ENCODE measurements at places on chromosomes 16 and 17.
A peak's percentile ranks its signal among the peaks of the same experiment; 100 is the strongest.

GRCh38 chr17:17297217-17297616 lies 6.0 kb upstream of the NT5M start:
- DNase-seq, result no peak

GRCh38 chr17:31144428-31144827 lies 49.7 kb downstream of the NF1 start:
- no peak for DNase-seq

DNA sequence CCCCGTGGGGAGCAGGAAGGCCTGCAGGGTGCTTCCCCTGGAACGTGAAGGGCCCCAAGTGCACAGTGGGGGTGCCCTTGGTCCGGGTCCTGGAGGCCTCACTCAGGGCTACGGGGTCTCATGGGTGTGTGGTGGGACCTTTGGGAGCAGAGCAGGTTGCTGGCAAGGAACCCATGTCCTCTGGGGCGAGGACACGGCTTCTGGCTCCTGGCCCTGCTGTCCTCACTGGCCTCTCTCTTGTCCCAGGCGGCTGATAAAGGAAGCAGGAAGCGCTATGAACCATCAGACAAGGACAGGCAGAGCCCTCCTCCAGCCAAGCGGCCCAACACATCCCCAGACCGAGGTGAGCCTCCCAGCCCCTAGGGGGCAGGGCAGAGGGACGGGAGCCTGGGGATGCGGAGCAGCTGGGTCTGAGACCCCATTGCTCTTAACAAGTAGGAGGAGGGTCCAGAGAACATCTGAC lies 9.8 kb upstream of the IL17C start:
- no peak for DNase-seq

- DNase-seq, result no peak
Observed at GRCh38 chr17:57866723-57867122, 16.9 kb upstream of the MRPS23 start.

GRCh38 chr16:49839017-49839825 lies 16.7 kb downstream of the ZNF423 start:
- no peak for DNase-seq

- peak; percentile 100 for DNase-seq
Observed at GRCh38 chr17:18038861-18039534, at the start of the genes ATPAF2 and GID4. ATPAF2 (minus strand) TSS chr17:18039168; CDS start chr17:18039013, 155 bp downstream. GID4 (plus strand) TSS chr17:18039408; CDS start chr17:18039465, 57 bp downstream.

- peak; percentile 97 for DNase-seq
Observed at GRCh38 chr16:90022209-90023077, 3.2 kb upstream of the DBNDD1 start.

DNA sequence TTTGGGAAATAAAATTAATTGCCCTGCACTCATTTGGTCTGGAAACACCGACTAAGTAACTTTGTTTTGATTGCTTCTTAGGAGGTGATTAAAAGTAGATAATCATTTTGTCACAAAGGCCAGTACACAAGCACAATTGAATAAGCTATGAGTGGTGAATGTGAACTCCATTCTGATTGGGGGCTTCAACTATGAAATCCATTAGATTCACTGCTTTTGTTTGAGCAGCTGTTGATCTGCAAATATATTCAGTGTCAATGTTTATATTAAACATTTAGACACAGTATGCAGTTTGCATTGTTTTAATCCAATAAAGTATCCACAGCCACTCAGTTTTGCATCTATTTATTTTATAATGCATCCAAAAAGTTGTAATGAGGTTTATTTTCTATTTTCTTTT lies 817.5 kb downstream of the CDH11 start:
- DNase-seq, result no peak

DNA sequence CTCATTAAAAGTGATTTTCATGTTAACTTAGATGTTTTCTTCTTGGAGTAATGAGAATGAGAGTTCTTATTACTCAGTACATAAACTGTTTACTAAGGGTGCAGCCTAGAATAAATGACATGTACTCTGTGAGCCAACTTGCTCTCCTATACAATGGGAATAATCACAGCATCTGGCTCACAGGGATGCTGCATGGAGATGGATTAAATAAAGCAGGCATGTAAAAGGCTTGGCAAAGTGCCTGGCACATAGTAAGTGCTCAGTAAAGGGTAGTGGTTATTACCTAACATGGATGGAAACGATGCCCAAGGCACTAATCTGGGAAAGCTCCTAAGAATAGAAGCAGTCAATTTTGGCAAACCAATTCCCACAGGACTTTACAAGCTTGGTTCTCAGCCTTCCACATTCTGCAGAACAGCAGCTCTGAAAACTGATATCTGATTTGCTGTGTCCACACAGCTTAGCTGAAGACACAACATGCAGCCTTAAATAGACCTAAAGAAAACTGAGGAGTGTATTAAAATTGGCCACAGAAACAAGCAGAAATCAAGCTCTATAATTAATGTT lies 176.1 kb downstream of the ABCC12 start:
- no peak for DNase-seq

DNA sequence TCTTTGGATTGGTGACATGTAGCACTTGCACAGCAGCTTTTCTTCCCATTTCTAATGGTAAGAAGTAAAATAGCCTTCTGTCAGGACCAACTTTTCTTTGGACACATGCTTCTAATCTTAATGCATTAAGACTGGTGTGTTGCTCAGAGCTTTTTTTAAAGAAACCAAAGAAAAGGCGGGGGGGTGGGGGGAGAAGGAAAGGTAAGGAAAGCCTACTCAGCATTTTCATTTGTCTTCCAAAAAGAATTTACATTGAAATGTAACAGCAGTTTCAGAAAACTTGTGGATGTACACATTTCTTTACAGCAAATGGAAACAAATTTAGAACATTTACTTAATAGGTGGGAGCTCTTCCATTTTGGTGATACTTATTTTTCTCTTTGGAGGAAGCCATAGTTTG lies 49.6 kb downstream of the NLK start:
- no peak for DNase-seq

- no peak for DNase-seq
Observed at GRCh38 chr17:17497065-17497844, 1.1 kb upstream of the RASD1 start.

DNA sequence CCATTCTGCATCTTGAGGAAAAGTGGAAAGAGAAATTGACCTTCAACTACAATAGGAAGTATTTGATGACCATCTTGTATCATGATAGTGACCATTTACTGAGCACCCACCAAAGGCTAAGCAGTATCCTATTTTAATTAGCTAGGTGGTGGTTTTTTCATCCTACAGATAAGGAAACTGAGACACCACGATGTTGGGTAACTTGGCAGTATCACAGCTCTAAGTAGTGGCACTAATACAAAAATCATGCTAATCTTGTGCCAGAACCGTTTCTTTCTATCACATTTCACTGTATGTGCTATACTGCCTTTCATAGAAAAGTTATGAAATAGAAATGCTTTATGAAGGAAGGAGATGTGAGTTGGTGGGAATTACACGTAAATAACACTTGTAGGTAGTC lies 2.3 kb downstream of the EVI2B start:
- DNase-seq, result no peak

GRCh38 chr17:48483471-48484131 lies 47.2 kb downstream of the HOXB1 start:
- no peak for DNase-seq

GRCh38 chr17:44071772-44072171 lies 1.2 kb downstream of the G6PC3 start:
- DNase-seq, result peak; percentile 35

- DNase-seq, result no peak
Observed at GRCh38 chr17:78089576-78090281, 38.8 kb downstream of the TMC6 start.

GRCh38 chr17:29746669-29747068 lies 124.0 kb upstream of the CORO6 start:
- no peak for DNase-seq

DNA sequence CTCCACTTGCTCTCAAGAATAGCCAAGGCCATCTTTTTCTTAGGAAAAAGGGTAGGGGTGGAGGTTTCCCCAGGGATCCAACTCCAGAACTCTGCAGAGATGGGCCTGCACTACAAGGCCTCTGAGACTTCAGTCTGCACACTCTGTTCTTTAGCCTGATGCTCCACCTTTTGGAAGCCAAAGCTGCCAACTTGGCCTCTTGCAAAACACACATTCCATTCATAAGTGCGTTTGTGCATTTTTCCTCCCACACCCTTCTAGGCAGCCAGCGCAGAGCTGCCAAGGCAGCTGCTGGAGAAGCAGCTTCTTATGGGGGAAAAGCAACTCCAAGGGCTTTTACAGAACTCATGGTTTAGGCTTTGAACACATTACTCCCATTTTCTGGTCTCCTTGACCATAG lies 45.3 kb downstream of the REXO5 start:
- DNase-seq, result peak; percentile 95

- no peak for DNase-seq
Observed at GRCh38 chr17:8732406-8733085, 12.1 kb downstream of the CCDC42 start.

- DNase-seq, result no peak
Observed at GRCh38 chr17:41944943-41945342, 14.5 kb downstream of the ODAD4 start.

GRCh38 chr16:56042416-56042815 lies 148.9 kb upstream of the GNAO1 start:
- DNase-seq, result no peak

- no peak for DNase-seq
Observed at GRCh38 chr16:71585318-71585703, 8.4 kb upstream of the TAT start.

GRCh38 chr16:86566601-86566965 lies at the start of gene FOXC2:
FOXC2 (plus strand) TSS chr16:86566829; CDS start chr16:86567336, 507 bp downstream.
- DNase-seq, result peak; percentile 63

DNA sequence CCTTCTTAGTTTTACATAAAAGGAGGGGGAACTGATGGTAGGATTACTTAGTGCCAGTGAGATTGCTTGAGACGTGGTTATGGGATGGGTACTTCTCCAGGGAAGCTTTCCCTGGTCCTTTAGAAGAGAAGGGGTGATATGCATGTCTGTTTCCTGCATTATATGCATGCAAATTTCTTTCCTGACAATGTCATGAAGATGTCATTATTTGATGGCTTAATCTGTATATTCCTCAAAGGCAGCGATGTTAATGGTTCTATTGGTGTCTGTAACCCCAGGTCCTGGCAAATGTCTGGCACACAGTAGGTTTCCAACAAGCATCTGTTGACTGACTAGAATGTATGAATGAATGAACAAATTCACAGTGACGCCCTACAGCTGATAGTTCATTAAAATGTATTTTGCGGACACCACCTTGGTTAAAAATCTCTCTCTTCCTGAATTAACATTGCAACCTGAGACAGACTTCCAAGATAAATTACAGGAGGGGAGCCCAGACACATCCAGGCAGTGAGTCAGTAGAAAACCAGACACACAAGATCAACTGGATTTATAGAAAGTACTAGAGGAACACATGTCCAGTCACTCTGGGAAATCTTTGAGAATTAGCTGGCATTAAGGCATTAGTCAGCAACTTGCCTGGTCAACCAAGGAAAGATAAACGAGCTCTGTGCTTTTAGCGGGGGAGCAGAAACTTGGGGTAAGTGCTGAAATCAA lies 293.4 kb downstream of the XYLT1 start:
- DNase-seq, result no peak

GRCh38 chr17:31111183-31111582 lies 16.4 kb downstream of the NF1 start:
- no peak for DNase-seq

GRCh38 chr17:27579304-27579703 lies 51.7 kb upstream of the LGALS9 start:
- DNase-seq, result no peak

DNA sequence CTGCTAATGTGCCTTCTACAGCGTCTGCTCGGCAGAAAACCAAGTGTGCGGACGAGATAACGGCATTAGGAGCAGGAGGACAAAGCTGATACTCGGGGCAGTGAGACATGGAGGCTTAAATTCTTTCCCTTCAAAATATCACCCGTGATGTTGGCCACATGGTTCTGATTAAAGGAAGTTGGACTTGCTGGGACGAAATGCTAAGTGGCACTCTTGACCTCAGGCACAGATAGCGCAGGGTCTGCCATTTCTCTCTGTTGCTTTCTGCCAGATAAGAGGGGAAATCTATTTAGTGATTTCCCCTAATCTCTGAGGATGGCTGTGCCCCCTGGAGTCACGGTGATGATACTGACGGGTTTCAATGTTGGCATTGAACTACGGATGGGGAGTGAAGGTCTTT lies 509.6 kb upstream of the EEF2KMT start:
- DNase-seq, result no peak

DNA sequence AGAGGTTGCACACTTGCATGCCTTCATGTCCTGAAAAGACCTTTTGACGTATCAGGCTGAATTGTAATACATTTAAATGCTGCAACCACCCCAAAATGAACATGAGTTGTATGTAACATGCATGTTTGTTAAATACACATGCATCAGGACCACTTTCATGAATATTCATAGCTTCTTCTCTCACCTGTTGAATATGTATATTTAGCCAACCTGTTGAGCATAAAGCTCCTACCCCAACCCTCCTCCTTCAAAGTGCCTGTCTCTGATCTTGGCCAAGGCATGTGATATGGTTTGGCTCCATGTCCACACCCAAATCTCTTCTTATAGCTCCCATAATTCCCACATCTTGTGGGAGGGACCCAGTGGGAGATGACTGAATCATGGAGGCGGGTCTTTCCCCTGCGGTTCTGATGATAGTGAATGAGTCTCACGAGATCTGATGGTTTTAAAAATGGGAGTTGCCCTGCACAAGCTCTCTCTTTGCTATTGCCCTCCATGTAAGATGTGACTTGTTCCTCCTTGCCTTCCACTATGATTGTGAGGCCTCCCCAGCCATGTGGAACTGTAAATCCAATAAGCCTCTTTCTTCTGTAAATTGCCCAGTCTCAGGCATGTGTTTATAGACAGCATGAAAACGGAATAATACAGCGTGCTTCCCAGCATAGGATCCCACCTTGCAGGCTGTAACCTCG lies 3.8 kb upstream of the CRYM start:
- DNase-seq, result peak; percentile 39

DNA sequence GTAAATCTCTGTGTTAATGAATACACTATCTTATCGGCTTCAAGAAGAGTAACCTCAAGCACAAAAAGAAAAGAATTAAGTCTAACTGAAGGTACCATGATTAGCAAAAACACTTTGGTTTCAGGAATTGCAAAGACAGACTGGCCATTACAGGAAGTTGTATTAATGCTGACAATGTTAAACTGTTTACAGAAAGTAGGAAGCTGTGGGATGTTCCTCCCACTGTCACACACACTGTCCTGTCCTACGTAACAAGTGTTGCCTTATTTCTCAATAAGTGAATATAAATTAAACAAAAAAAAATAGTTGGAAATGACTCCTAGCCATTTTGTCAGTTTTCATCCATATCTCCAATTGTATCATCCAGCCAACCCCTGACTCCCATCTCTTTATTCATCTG lies 8.6 kb downstream of the GNA13 start:
- no peak for DNase-seq

All from lower leg skin (tissue), 4 donors.